ENCODE measurements at places on chromosomes 3 and 15.

DNA sequence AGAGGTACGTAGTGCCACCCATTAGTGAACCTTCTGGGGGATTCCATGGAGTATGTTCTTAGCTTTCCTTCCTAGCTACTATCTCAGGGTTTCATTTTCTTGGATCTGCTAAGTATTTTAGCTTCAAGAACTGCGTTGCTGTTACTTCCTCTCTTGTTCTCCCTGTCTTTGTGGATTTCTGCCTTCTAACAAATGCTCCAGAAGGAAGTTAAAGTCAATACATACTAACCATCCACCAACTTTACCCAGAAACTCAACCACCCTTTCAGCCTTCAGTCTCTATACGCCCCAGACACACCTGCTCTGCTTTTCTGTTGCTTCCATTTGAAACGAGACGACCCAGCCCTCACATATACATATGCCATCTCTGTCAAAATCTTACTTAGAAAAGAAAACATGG lies 2.4 kb upstream of the KLF13 start:
- no peak for DNase-seq

DNA sequence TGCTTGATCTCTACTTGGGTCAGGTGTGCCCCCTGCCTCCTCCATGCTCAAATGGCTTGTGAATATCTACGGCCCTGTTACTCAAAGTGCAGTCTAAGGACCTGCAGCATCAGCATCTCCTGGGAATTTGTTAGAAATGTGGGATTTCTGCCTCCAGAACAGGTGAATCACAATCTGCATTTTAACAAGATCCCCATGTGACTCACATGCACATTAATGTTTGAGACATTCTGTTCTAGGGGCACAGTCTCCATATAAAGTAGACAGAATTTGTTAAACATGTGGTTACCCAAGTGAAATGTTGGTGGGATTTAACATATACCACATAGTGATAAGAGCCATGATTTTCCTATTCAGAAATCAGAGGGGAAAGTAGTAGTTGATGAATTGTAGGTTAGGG lies 256.2 kb downstream of the NR1D2 start:
- no peak for DNase-seq

DNA sequence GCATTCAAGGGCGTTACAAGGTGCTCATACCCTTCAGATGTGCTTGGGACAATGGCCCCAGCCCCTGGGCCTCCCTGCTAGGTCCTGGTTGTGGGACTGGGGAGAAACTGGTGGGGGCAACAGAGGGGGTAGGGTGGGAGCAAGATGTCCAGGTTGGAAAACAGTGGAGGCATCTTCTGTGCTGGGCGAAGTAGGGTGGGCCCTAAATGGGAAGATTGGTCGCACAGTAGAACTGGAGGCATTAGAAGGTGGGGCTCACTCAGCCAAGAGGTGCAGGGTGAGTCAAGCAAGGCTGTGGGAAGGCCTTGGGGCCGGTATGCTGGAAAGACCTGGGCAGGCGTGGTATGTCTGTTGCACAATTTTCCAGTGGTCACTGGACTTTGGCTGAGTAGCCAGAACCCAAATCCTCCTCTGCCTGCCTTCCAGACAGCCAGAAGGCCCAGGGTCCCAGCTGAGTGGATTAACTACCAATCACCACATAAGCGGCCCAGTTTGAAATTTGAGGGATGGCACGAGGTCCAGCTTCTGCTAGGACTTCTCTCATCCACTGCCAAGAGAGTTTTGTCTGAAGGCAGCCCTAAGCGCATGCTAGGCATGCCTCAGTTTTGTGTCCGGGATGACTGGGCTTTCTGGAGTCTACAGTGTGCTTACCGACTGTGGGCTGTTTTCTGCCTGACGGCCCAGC lies 74.5 kb downstream of the LSM3 start:
- no peak for DNase-seq

- no peak for DNase-seq
Measured at GRCh38 chr3:107251819-107252218, 125.4 kb upstream of the CCDC54 start.

GRCh38 chr3:9192248-9193025 lies 57.0 kb downstream of the SRGAP3 start:
- no peak for DNase-seq

- DNase-seq, result no peak
Measured at GRCh38 chr3:66152336-66152735, 68.5 kb upstream of the SLC25A26 start.

- no peak for DNase-seq
Measured at GRCh38 chr15:74432271-74432967, 1.3 kb downstream of the SEMA7A start.

DNA sequence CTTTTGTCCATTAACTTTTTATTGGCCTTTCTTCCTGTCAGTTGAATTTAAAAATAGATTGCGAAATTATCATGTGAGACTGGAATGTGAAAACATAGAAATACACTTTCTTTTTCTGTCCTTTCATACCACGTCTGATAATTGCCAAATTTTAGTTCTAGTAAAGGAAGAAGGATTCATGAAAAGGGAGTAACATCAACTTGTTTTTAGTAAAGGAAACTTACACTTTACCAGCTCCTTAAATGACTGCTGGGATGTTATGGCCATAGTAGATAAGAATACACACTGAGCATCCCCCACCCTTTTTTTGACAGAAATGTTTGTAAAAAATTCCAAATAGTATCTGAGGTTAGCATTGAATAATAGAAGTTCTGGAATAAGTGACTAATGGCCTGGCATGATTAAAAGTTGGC lies 137.9 kb downstream of the NEO1 start:
- no peak for DNase-seq

DNA sequence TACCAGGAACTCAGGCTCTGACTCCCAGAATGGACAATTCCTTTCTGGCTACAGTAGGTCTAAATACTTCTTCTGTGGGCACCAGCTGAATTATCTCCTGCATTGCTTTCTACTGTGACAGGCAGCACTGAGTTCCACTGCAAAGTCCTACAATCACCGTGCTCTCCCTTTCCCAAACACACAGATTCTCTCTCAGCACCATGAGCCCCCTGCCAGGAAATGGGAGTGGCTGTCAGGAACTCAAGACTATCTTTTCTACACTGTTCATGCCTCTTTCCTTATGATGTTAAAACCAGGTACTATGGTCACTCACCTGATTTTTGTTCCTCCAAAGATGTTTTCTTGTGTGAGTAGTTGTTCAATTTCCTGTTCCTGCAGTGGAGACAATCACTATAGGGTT lies 383.4 kb downstream of the EPHA6 start:
- DNase-seq, result no peak
